ENCODE measurements at places on chromosomes 3 and 15.

GRCh38 chr15:31605467-31605931, 278.9 kb downstream of the KLF13 start:
- no peak for DNase-seq

DNA sequence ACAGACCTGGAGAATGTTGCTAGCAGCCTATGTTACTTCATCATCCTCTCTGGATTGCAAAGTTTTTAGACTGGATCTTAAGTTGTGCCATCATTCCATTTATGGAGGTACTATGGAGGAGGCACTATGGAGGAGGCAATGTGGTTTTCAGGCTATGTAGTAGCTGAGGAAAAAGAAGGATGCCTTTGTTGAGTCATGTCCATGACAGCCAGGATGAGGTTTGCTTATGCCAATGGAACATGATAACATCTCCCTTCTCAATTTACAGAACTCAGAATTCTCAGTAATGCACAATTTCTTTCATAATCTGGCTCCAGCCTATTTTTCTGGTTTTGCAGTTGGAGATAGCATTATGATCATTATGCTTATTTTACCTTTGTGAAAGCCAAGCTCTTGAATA, 65.9 kb upstream of the TMEM108 start:
- no peak for DNase-seq

- no peak for DNase-seq
These were observed 78.0 kb downstream of the MYH15 start for GRCh38 chr3:108432431-108432830.

DNA sequence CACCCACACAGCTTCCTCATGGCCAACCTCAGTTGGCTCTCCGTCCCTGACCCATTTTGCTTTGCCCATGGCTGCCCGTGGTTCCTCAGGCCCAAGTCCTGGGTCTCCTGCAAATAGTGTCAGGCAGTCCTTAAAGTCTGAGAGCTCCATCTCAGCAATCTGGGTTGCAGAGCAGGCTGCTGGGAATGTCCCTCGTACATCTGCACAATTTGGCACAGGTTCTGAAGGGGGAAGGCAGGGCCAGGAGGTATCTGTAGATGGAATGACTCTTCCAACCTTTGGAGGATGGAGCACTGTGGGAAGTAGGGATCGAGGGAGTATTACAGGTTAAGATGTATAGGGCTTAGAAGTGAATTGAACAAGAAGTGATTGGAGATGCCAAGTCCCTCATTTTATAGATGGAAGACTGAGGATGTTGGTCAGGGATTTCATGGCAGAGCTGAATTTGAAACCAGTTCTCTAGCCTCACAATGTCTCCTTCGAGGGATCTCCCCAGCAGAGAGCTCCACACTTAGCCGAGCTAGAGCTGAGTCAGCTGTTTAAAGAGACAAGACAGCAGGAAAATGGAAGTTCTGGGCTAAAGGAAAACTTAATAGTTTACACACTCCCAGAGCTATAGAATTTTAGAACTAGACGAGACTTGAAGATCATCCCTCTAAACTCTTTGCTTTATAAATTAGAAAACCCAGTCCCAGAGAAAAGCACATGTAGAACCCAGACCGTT, 9.2 kb downstream of the CKMT1A start:
- no peak for DNase-seq

All from T-helper 17 cell (primary cell).